ENCODE measurements at places on chromosomes 16 and 17.
A peak's percentile ranks its signal among the peaks of the same experiment; 100 is the strongest.

GRCh38 chr17:62038248-62038647 is 26.8 kb downstream of the MED13 start:
- no peak for DNase-seq

GRCh38 chr16:58828901-58829545 is 94.9 kb upstream of the GOT2 start:
- DNase-seq: no peak

DNA sequence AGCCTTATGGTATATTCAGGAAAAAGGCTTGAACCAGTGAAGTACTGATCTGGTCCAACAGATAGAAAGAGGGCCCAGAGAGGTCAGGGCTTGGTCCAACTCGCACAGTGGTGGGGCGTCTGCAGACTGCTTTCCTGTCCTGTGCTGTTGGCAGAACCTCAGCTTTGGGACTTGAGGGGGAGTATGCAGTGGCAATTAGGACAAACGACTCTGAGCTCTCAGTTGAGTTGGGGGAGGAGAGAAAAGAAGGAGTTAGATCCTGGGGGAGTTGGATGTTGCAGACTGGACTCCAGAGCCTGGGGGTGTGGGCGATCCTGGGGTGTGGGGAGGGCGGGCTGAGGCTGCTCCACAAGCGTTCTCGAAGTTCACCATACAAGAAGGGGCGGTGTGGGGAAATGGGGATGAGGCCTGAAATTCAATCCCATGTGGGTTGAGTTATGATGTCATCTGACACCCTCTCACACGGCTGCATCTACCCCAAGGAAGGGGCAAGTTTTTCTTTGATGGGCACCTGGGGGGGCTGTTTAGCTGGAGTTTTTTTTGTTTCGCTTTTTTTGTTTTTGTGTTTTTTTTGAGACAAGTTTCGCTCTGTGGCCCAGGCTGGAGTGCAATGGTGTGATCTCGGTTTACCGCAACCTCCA is 14.6 kb downstream of the GRB7 start:
- no peak for DNase-seq

- no peak for DNase-seq
Observed at GRCh38 chr17:71502443-71502842, 618.4 kb upstream of the SOX9 start.

GRCh38 chr16:52912565-52913173 is 140.0 kb downstream of the CHD9NB start:
- peak; percentile 15 for DNase-seq

DNA sequence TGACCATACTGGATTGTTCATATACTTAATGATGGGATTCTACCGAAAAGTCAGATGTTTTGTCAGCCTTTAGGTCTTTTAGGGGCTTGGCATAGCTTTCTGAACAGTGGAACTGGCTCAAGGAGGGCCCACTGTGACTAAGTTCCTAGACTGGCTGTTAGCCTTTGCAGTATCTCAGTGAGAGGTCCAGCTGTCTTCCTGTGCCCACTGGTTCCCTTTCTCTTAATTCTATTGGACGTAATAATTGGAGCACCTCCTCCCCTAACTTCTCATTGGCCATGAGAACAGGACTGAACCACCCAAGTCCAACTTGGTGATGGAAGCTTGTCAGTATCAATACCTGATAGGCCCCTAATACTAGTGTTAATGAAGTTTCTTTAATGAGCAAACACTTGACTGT is 13.5 kb downstream of the KPNA2 start:
- no peak for DNase-seq

GRCh38 chr17:44324571-44325275 is at the start of gene SLC25A39:
Gene SLC25A39, minus strand, starts transcription at chr17:44324823. Its CDS starts 1,261 bp downstream, at chr17:44323562.
- peak; percentile 93 for DNase-seq

DNA sequence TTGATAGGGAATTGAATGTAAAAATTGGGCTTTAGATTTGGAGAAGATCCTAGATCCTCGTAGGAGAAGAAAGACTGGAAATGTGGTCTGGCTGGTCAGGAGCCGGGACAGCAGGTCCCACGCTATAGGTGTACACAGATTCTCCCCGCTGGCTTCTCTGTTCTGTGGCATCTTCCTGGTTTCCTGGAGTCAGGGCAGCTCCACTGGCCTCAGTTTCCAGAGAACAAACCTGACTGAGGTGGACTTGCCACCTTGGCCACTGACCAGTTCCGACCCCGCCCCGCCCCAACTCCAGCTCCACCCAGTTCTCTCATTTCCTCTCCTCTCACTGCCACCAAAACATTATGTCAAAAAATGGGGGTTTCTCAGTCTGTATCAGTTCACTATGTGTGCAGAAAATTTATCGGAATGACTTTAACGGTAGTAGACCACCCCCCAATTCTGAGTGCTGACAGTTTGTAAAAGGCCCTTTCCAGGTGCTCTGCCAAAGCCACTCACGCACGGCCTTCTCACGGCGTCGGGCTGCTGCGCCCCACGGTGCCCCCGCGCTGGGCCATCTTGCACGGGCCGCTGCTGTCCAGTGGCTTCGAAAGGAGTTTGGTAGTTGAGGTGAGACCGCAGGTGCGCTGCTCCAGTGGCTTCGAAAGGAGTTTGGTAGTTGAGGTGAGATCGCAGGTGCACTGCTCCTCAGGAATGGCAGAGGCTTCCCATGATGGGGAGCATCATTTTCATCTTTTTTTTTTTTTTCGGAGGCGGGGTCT is 161.4 kb upstream of the CHMP6 start:
- DNase-seq: no peak

DNA sequence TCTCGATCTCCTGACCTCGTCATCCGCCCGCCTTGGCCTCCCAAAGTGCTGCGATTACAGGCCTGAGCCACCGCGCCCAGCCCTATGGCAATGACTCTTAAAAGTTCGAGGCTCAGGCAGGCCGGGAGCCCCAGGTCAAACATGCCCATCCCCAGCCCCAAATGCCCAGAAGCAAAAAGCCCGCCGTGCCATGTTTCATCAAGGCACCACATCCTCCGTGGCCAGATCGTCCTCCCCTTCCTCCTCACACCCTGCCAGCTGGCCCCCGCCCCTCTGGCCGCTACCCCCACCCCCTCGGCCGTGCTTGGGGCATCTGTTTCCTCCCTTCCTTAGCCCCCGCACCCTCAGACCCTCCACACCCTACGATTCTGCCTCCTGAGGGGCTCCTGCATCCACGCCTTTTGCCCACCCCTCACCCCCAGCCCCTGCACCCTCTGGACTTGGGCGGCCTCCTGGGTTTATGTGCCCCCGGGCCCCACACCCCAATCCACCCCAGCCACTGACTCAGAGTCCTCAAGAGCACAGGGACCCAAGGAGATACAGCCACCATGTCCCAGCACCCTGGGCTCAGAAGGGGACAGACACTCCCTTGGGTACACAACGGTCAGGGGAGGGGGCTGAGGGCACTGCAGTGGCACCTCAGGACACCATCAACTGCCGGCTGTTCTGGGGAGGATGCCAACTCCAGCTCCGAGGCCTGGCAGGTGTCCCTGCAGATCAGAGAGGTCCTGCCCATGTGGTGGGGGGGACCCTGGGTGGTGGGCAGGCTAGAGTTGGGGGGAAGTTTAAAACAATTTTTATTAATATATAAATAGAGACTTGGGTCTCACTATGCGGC is 7.1 kb downstream of the CTRB1 start:
- DNase-seq: no peak

DNA sequence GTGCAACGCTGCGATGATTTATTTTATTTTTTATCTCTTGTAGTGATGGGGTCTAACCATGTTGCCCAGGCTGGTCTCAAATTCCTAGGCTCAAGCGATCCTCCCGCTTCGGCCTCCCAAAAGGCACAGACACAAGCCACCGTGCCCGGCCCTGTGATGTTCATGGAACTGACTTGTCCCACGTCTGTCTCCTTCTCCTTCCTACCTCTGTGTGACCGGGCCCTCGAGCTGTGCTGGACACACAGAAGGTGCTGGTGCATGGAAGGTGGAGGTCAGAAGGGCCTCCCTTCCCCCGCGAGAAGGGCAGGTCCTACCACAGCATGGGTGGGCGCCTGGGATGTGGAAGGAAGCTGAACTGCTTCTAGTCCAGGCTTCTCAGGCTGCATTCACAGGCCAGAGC is 88.0 kb downstream of the SEC14L1 start:
- DNase-seq: no peak

DNA sequence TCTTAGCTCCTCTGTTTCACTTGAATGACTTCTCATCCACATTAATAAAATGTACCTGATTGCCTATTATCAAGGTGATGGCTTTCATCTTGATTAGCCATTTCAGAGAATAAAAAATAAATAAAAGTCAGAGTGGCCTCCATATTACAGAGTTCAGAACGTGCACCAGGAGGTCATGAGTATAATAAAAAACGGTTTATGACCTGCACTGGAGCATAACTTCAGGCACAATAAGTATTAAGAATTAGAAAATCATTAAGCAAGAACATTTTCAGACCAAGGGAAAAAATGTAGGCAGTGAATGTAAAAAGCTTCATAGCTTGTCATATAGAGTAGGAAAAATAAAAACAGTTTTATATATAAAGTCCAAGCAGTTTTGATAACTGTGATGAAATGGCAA is 11.4 kb downstream of the METTL9 start:
- no peak for DNase-seq

GRCh38 chr16:79653373-79653891 is 52.9 kb upstream of the MAF start:
- no peak for DNase-seq

GRCh38 chr17:47935961-47936360 is 5.4 kb upstream of the PNPO start:
- DNase-seq: no peak

DNA sequence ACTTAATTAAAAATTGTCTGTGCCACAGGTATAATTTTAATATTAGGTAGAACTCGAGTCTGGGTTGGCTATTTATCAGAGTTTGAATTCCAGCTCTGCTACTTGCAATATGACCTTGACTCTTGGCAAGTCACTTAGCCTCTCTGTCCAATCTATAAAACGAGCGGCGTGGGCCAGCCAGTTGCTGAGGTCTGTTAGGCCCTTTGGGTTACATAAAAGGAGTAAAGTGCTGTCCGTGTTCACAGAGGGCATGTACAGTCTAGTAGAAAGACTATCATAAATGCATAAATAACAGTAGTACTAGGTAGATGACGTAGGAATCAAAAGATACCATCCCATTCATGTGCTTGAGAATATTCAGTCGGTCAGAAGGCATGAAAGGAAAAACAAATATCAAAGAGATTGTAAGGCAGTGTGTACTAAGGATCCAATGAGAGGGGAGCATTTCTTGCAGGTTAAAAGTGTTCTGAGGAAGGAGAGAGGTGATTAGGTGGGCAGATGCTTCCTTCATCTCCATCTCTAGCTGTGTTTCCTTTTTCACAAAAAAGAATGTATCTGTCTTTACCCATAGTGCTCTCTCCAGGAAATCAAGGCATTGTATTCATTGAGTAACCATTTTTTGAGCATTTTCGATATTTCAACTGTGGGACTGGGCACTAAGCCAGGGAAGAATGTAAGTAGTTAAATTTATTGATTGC is 2.4 kb downstream of the TNRC6A start:
- no peak for DNase-seq

- DNase-seq: no peak
Observed at GRCh38 chr16:67551091-67551490, 11.2 kb upstream of the CTCF start.

DNA sequence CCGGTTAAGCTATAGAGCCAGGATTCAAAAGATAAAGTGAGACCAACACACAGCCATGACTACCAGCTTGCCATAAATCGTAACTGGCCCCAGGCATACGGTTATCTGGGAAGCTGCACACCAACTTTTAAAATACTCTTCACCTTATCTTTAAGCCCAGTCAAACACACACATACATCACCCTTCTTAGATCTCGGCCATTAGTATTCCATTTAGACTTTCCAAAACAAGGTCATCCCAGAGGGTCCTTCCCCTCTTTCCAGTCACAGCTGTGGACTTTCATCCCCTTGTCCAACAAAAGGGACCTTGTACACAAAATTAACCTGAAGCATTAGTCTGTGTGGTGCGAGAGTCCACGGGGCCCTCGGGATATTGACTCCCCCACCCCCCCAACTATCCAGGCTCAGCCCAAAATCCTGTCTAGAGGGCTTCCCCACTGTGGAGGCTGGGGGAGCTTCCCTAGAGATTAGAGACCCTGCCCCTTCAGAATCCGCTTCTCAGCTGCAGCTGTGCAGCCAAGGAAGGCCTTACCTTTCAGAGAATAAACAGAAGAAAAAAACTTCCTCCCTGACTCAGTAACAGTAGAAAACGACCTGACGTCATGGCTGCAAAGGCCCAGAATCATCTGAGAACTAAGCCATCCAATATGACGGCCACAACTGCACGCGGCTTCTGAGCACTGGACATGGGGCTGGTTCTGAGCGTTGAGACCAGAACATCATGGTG is 9.9 kb downstream of the ZFHX3 start:
- no peak for DNase-seq

DNA sequence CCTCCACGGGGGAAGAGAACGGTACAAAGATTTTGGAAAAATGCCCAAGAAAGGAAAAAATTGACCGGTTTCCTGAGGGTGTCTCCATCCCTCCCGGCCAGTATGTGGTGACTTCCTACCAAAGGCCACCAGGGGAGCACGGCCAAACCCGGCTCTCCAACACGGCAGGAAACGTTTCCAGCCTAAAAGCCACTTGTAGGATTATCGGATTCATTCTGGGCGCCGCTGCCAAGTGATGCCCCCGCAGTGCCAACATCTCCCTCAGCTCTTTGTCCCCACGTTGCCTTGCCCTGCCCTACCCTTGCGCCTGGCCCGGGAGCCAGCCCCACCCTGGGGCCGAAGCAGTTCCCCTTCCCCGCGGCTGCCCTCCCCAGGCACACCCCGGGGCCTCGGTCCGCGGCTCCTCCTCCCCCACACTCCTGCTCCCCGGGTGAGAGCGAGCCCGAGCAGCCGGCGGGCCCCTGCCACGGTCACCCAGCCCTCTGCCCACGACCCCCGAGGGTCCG is 688 bp downstream of the CRK start:
- DNase-seq: peak; percentile 26

- DNase-seq: no peak
Observed at GRCh38 chr16:65663774-65664173, 541.9 kb upstream of the CDH11 start.

DNA sequence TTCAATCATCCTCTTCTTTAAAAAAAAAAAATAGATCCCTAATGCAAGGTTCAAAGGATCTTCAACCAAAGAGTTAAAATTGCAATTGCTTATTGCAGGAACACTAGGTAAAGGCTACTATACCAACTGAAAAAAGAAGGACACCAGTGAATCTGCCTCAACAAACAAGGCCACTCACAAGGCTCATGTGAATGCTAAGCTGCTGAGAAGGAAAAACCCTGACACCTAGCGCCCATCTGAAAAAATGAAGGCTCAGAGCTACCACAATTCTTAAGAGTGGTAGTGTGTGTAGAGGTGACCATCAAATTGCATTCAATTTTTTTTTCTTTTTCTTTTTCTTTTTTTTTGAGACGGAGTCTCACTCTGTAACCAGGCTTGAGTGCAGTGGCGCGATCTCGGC is 201.6 kb upstream of the C17orf78 start:
- DNase-seq: no peak

- DNase-seq: no peak
Observed at GRCh38 chr17:179066-179432, 2.4 kb downstream of the DOC2B start.

DNA sequence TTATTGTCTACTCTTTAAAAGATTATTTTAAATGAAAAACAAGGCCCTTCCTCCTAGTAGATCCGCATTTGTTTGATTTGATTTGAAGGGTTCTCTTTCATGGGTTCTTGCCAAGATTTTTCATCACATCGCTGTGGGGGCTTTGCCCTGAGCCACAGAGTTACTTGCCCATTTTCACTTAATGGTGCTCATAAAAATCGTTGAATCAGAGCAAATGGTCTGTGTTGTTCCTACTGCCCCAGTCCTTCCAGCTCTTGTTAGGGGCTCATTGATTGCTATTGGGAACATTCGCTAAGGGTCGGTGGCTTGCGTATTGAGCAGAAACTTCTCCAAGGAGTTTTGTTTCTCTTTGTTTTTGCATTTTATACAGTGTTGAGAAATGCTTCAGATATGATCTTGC is 1023.4 kb upstream of the CDH8 start:
- no peak for DNase-seq
